NCI-H2081 treated with DMSO at 0.1 percent for 48 hours (cell line): ENCODE measurements at places on chromosomes 12 and 14.

DNA sequence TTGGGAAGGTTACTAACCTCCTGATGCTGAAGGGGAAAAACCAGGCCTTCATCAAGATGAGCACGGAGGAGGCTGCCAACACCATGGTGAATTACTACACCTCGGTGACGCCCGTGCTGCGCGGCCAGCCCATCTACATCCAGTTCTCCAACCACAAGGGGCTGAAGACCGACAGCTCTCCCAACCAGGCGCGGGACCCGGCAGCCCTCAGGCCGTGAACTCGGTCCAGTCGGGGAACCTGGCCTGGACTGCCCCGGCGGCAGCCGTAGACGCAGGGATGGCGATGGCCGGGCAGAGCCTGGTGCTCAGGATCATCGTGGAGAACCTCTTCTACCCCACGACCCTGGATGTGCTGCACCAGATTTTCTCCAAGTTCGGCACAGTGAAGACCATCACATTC is 133.0 kb upstream of the FUT8 start:
- no peak for DNase-seq

GRCh38 chr12:113470871-113471618 is 626 bp downstream of the LHX5 start:
- DNase-seq: no peak

DNA sequence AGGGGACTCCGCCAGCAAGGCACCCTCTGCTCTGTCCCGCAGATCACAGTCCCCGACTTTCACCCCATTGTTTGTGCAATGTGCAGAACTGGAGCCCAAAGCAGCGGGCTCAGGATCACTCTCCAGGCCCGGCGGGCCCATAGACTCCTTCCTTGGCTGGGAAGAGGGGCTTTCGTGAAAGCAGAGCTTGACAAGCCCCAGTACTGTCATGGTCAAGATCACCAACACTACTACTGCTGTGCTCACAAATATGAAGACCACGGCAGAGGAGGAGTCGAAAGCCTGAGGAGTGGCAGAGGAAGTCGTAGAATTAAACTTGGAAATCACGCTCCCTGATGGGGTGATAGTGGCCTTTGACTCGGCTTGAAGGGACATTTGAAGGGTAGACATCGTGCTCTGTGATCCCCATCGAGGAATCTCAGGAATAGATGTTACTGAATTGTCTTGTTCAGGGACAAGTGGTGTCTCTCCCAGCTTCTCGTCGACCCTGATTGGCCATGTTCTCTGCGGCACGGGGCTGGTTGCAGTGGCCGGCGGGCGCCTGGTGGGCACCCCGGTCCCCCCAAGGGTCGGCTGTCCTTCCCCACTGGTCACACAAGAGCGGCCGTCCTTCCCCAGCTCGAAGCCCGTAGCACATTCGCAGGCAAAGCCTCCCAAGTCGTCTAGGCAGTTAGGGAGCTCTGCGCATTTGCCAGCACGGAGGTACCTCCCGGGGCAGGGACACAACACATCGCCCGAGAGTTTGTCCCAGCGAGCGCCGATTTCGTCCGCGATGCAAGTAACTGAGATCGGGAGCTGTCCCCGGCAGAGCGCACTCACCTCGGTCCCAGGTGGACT is 1.1 kb downstream of the CLEC14A start:
- no peak for DNase-seq

- DNase-seq: no peak
These were observed 103.3 kb upstream of the FKBP4 start for GRCh38 chr12:2691345-2692071.

DNA sequence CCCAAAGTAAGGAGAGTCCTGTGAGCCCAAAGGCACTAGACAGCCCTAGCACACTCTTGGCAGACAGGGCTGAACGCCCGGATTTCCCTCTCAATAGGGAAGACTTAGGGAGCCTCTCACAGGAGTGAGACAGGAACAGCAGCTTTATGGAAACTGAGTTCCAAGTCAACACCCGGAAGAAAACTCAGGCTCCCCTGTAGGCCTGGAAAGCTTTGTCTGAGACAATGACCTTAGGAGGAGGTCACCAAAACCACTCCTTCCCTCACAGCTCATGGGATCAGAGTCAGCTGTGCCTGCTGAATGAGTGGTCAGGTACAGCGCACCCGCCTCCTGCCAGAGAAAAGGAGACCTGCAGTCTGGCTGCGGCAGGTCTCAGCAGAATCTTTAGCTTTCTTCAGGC is 229.5 kb downstream of the CACNA1C start:
- no peak for DNase-seq

- DNase-seq: no peak
These were observed 341.0 kb upstream of the RGS6 start for GRCh38 chr14:71591231-71591630.

- DNase-seq: no peak
These were observed 116.6 kb upstream of the RTL1 start for GRCh38 chr14:101019990-101020710.

DNA sequence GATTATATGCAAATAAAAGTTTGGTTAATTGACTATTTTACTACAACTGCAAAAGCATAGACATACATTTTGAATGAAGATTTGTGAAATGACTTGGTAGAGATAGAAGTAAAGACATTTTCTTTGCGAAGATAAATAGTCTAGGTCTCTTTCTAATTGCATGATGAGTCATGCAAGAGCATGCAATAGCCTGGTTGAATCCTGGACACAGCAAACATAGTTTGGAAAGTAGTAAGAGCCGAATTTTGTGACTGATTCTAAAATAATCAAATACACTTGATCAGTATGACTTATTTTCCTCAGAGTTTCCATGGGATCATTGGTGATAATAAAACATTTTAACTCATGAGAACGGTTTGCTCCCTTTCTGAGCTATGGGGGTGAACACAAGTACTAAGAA is 27.7 kb upstream of the CAND1 start:
- no peak for DNase-seq

- no peak for DNase-seq
These were observed 9.8 kb upstream of the PARP11 start for GRCh38 chr12:3882896-3883564.

DNA sequence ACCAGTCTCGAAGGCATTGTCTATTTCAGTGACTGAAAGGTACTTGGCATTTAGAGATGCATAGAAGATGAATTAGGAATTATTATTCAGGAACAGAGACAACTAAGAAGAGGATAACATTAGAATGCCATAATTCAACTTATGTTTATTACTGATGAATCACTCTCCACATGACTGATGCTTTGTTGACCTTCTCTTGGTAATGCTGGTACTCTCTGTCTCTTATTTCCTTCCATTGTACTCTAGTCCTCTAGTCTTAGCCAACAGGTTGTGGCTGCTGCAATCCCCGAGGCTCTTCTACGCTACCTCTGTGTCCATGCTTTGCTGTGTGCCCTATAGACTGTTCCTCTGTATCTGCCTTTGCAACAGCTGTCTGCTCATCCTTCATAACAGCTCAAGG is 652.9 kb downstream of the NRXN3 start:
- DNase-seq: no peak

DNA sequence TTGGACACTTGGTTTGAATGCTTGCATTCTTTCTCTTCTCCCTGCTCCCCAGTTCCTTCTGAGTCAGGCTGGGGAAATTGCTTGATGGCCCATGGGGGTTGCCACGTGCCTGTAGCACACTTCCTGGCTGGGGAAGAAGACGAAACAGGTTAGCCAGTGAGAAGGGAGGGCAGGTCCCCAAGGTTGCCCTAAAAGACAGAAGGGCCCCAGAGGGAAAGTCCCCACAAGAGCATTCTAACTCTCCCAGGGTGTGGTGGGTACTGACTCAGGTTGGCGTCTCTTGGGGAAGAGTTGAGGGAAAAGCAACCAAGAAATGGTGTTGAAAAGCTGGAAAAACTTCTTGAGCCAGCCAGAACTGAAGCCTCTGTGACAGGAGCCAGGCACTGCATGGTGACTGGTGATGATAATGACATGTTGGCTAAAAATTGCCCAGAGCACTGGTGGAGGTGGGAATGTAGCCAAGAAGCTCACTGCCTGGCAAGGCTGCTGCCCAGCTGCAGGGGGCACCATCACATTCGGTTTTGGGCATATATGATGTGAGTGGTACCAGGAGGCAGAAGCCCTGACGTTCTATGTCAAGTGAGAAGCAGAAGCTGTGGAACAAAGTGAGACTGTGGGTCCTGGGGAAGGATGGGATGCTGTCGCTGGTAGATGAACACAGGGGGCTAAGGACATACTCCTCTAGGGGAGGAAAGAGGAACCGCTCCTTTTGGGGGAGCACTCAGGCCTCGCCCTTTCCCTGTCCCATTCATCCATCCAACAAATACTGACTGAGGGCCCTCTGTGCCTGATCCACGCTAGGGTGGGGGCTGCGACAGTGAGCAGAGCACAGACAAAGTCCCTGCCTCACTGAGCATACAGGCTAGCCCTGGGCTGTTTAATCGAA is 8.1 kb upstream of the RABGGTA start:
- DNase-seq: peak; percentile 5

DNA sequence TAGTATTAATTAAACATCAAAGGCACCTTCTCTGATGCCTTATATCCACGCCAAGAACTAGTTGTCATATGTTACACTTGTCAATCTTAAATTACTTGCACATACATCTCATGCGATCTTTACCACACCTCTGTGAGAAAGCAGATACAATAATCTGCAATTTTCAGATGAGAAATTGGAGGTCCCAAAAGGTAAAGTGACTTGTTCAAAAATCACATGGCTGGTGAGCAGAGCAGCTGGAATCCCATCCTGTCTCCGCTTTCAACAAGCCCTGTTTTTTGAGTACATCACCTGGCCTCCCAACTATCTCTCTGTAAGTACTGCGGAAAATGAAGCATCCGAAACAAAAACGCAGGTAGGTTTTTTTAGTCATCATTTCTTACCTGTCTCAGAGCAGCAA is 203.4 kb upstream of the FOXN3 start:
- DNase-seq: no peak

DNA sequence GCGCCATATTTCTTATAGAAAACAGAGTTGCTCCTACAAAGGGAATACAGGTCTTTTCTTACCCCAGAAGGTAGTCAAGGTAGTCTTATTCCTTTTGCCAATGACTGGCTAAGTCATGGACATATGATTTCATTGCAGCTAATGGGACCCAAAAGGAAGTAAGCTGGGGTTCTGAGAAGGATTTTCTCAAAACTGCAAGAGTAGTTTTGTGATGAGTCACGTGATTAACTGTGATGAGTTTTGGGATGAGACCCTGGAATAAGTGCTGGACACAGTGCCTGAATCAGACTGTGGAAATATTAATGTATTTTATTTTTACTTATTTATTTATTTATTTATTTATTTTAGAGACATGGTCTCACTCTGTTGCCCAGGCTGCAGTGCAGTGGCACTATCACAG is 13.4 kb upstream of the NIN start:
- DNase-seq: no peak

GRCh38 chr12:133129368-133130037 is 571 bp downstream of the ZNF891 start:
- no peak for DNase-seq

GRCh38 chr12:38905480-38906351 is at the start of gene CPNE8:
CPNE8 (minus strand) TSS chr12:38905591; CDS start chr12:38905534, 57 bp downstream.
- no peak for DNase-seq

DNA sequence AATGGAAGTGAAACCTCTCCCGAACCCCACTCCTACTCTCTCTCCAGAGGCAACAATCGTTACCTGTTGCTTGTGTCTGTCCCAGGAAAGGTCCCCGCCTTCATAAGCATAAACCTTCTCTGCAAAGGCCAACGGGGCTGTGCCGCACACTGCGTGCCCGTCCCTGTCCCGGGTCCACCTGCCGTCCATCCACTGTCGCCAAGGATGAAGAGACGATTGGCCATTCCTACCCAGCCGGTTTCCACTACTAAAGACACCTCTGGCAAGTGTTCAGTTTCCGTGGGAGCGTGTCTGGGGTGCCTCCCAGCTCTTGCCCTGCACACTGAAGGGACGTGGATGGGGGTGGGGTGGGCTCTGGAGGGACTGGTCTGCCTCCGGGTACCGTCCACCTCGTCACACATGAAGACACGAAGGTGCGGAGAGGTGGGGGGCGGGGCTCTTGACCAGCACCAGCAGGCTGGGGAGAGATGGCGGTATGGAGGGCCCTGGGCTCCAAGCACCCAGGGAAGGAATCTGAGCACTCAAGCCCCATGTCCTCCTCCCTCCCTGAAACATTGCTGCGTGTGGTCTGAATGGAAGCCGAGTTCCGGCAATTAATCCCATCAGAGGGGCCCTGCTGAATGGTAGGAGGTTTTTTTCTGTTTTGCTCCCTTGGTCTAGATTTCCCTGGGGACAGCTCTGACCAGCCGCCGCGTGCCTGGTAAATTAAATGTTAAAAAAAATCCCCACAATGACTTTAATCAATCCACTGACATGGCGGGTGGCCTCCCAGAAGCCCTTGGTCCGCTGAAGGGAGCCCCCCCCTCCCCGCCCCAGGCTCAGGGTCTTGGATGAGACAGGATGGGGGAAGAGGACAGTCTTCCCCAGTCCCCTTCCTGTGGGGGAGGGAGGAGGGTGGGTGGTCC is 4.1 kb upstream of the KIF26A start:
- no peak for DNase-seq

GRCh38 chr14:100623961-100624360 is 36.7 kb upstream of the BEGAIN start:
- DNase-seq: no peak

GRCh38 chr14:64682843-64683242 is 21.4 kb upstream of the PLEKHG3 start:
- no peak for DNase-seq

- no peak for DNase-seq
These were observed 1.5 kb upstream of the KCNH3 start for GRCh38 chr12:49537231-49537751.

DNA sequence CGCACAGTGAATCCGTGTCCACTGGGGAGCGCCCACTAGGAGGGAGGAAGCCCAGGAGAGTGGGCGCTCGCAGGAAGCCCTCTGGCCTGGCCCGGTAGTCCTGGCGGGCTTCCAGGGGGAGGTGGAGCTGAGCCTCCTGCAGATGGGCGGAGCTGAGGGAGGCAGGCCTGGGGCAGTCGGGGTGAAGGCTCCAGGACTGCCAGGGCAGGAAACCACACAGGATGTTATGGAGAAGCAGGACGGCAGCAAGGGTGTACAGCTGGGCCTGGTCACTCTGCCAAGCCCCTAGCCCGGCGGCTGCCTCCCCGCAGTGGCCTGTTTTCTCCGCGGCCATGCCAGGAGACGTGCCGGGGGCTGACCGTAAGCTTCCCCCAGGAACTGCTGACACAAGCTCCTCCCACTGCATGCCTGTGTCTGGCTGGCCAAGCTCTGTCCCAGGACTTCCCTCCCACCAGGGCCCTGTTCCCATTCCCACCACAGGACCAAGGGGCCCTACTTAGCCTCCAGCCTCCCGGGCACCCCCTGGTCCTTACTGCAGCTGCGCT is 143.4 kb upstream of the C14orf180 start:
- DNase-seq: no peak

DNA sequence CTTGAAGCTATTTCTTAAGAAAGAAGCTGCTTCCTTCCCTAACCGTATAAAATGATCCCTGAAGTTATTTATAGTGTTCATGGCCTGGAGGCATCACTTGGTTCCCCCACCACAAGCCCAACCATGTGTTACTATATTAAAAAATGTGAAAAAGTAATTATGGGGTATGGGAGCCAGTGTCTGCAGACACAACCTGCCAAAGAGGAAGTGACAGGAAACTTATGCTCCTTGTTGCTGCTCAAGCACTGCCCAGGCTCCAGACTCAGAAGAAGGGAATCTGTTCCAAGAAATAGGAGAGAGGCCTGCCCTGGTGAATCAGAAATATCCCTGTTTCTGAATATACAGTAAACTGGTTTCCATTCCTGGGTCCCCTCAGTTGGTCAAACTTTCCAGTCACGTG is 217.2 kb upstream of the BMP4 start:
- DNase-seq: no peak

- no peak for DNase-seq
These were observed 14.3 kb upstream of the PPP1R13B start for GRCh38 chr14:103861413-103862392.

GRCh38 chr12:91072931-91073330 is 15.1 kb upstream of the KERA start:
- no peak for DNase-seq

GRCh38 chr14:54572316-54572715 is 5.4 kb downstream of the SAMD4A start:
- no peak for DNase-seq
